ENCODE measurements at places on chromosomes 7 and 10.

GRCh38 chr10:132904814-132905649, 37.3 kb downstream of the CFAP46 start:
- DNase-seq: no peak

DNA sequence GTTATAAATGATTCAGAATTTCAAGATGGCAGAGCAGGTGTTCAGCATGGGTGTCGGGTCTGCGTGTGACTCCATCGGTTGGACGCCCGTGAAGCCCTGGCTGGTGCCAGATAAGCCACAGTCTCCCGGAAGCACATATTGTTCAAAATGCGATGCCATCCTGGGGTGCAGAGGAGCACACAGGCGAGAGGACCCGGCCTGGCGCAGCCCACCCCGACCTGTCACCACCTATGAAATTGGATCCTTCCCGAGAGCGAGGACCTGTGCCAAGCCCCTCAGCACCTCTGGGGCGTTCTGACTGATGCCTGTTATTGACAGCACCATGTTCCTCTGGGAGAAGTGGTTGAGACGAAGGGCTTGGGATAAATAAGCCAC, 110.1 kb downstream of the ACTR3B start:
- no peak for DNase-seq

GRCh38 chr10:79266084-79266483, 81.2 kb upstream of the PPIF start:
- DNase-seq: no peak

DNA sequence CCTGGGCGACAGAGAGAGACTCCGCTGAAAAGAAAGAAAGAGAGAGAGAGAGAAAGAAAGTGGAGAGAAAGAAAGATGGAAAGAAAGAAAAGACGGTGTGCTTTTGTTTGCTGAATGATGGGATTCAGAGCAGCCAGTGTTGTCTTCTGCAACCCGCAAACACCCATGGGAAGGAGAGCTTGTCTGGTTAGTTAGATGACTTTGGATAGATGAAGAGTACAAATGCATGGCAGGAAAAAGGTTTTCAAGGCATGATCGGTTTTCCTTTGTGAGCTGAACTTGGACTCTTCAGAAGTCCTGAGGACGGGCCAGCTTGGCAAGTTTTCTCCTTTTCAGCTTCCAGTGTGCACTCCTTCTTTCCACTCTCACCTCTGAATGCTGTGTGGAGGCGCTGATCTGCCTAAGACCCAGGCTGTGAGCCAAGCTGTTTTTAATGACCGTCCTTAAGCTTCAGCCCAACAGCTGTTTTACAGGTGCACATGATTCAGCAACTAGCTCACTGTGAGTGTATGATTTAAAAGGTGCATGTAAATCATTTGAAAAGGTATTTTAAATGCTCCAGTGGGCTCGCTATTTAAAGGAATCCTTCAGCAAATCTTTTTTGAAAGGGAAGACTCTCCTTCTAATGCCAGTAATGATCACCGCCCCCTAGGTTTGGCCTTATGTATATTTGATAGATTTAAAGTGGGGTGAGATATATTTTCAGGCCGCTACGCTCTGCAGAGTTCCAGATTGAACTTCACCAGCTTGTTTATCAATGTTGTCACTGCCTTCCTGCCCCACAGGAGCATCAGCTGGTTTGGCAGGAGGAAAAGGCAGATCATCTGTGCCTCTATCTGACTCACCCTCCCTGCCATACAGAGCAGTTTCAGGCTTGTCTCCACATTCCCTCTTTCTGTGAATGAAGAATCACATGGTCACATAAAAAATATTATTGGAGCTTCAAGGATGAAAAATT, 115.0 kb downstream of the PLXDC2 start:
- DNase-seq: no peak

GRCh38 chr7:51223505-51223904, 93.1 kb downstream of the COBL start:
- no peak for DNase-seq

- no peak for DNase-seq
Measured at GRCh38 chr7:25726781-25727311, 425.2 kb upstream of the NFE2L3 start.

GRCh38 chr10:132423966-132424861, 27.2 kb downstream of the PWWP2B start:
- DNase-seq: no peak

- no peak for DNase-seq
Measured at GRCh38 chr10:14779001-14779651, 4.4 kb upstream of the FAM107B start.

DNA sequence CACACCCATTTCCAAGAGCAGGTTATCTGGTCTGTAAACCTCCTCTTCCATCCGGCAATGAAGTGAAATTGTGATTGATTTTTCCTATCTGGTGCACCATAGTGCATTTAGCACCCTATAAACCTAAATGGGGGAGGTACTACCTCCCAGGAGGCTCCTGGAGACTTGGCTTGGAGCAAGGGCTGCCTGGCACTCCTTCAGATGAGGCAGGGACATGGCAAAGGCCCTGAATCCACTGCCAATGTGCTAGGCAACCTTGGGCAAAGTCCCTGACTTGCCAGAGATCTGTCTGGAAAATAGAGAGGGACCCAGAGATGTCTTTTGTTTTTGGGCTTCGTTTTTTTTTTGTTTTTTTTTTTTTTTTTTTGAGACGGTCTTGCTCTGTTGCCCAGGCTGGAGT, 6.7 kb upstream of the GRID1 start:
- no peak for DNase-seq

DNA sequence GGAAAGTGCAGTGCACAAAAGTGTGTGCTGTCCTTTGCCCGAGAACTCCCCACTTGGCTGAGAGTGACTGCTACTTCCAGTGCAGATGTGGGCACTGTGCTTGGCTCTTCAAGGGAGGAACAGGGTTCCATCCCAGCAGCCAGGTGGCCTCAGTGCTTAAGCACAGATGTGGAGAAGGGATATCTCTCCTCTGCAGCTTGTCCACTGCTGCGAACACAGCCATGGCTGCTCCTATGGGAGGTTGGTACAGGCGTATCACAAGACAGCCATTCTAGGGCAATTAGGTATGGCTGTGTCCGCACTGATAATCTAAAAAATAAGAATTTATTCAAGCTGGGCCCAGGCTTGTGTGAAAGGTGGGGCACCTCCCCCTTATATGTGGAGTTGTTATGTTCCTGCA, 66.6 kb downstream of the GLCCI1 start:
- no peak for DNase-seq

All from activated CD4-positive, alpha-beta T cell treated with anti-CD3 and anti-CD28 coated beads for 1 hour (primary cell).